ENCODE measurements at places on chromosomes 16 and 17.

DNA sequence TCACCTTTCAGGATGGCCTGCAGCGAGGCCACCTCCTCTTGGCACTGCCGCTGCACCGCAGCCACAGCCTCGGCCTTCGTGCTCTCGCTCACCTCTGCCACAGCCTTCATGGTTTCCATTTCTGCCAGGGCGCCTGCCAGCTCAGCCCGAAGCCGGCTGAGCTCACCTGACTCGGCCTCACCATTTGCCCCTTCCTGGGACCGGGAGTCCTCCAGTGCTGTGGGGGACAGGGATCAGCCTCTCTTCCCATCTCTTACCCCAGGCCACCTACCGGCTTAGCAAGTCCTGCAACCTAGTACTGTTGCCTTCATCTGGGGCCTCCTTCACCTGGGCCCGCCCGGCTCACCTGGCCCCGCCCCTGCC, 658 bp downstream of the RABEP2 start:
- no peak for DNase-seq

DNA sequence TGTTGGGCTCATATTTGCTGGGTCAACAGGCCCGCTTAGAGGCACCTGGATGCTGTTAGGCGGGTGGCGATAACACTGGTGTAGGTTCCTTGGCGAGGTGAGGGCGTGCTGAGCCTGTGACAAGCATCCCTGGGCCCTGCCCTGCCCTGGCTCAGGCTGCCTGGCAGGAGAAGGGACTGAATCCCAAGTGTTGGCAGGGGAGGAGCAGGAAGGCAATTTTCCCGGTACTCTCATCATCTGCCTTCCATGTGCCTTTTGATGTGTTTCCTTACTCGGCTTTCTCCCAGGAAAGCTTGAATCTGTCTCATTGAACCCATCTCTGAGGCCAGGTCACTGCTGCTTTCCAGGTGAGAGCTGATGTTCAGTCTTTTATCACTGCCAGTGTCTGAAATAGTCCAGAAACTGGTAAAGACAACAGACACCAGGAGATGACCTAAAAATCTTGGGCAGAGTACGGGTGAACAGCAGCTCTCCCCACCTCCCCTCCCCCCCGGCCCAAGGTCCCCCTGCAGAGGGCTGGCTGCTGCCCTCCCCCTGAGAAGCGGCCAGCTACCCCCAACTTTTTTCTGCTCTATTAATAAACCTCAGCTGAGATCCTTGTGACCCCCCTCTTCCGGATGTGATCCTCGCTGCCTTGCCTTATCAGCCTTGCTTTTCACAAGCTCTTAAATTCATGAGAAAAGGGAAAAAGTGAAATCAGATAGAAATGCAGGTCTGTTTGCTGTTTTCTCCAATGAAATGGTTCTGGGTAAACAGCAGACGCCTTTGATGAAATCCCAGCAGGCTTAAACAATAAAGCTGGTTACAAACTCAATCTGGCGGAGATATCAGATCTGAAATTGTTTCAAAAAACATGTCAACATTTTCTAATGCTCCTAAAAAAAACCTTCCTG, 29.0 kb downstream of the RTN4RL1 start:
- no peak for DNase-seq

DNA sequence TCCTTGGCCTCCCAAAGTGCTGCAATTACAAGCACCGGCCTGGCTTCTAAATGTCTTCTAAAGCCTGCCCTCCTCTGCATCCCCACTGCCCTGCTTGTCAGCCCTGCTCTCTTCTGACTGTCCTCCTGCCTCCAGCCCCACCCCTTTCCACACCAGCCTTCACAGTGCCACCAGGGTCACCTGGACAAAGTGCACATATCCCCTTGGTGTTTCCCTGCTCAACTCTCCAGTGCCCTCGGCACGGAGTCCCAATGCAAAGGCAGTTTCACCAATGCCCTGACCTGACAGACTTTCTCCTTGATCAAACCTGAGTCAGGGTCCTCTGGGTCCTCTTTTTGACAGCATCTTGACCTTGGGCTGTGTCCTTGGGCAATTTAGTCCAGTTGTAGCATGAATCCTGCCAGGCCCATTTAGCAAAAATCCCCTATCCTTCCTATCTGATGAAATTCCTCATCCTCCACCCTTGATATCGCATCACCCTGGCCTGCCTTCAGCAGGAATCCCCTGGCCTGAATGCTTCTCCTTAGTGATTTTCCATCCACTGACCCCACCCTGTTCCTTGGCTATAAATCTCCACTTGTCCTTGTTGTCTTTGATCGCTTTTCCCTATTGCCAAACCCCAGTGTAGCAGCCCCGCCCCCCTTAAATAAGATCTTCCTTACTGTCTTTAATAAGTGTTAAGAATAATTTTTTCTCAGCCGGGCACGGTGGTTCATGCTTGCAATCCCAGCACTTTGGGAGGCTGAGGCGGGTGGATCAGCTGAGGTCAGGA, 42.7 kb upstream of the ETV4 start:
- no peak for DNase-seq

DNA sequence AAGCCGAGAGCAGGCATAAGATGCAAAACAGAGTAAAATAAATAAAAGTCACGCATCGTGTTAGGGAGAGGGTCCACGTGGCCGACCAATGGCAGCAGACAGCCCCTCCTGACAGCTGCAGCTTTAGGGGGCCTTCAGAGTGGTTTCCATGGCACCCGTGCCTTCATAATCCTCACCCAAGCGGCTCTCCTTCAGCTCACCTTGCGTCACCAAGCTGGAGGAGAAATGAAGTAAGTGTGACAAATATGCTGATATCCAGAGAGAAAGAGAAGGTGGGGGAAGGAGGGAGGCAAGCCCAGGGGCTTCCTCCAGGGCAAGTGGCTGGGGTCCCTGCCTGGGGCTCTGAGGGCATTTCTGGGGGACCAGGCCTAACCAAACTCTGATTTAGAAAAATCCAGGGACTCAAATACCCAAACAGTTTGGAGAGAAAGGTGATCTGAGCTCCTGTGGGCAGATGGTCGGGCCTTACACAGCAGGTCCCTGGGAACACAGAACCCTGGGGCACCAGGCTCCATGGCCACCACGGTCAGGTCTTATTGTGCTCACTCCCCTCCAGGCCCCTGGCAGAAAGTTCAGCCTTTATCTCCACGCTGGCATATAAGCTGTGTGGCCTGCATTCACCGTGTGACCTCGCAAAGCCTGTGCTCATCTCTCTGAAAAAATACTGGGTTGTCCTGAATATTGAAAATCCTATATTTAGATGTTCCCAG, 80.7 kb upstream of the TNRC6C start:
- DNase-seq, result no peak

DNA sequence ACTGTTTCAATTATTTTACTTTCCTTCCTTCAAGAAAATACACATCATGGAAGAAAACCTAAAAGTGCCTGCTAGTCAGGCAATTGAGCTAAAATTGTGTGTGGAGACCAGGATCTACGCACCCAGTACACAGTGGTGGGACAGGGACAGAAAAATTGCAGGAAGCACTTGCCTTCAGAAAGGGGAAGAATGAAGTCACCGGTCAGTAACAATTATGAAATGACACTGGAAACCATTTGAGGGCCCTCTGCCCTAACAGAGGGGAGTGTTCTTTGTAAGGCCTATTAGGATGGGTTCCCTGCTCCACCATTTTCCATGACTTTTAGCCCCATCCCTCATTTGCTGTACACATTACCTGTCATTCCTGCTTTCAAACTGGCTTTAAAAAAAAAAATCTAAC, 4.5 kb upstream of the PHAF1 start:
- no peak for DNase-seq

DNA sequence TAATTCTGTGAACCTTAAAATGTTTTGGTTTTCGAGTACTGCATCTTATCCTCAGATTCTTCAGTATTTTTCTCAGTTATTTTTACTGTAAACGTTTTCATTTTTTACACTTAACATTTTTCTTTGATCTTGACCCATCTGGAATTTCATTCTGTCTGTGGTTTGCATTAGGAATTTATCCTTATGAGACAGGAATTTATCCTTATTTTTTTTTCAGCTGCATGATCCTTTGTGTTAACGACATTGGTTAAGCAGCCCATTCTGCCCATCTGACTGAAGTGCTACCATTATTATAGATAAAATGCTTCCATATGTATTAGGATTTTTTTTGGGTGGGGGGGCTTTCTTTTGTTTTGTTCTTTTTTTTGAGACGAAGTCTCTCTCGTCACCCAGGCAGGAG, 41.0 kb downstream of the SNX29 start:
- no peak for DNase-seq

- DNase-seq, result no peak
These were observed 23.0 kb downstream of the USP6 start for GRCh38 chr17:5138616-5139457.

- peak; percentile 2 for DNase-seq
These were observed 22.0 kb downstream of the KPNA2 start for GRCh38 chr17:68057531-68057952.

DNA sequence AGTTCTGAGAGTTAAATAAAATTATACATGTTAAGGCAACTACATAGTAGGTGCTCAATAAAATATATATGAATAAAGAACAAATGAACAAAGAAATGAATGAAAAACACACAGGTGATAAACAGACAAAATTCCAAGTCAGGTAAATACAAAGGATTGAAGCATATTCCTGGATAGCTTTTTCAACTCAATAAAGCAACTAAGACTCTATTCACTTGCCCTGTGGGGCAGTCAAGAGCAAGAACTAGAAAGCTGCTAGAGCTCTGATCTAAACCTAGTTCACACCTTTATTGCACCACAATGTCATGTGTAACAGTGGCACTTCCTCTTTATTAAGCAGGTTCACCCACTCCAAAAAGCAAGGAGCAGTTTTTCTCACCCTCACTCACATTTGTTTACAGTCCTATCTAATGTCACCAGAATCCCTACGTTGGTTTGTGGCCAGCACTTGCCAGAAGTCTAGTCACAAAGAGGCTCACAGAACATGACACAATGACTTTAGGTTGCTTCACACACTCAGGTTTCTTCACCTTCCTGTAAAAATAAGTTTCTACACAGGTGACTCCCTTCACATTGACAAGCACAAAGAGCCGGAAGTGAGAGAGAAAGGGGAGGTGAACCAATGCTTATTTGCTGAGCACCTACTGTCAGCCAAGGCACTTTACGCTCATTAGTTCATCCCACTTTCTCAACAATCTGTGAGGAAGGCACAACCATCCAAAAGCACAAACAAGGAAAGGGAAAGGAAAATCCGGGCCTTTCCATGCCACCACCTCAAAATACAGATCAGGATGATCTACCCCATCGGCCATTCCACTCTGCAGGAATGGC, 70.8 kb downstream of the XPO6 start:
- DNase-seq, result no peak

GRCh38 chr17:1931844-1932579, 93.1 kb downstream of the RTN4RL1 start:
- no peak for DNase-seq

GRCh38 chr17:62780951-62781350, 27.2 kb downstream of the MARCHF10 start:
- DNase-seq, result no peak

- DNase-seq, result peak; percentile 62
These were observed 5.5 kb downstream of the GAS2L2 start for GRCh38 chr17:35747540-35748017.

- no peak for DNase-seq
These were observed 7.7 kb upstream of the CIBAR2 start for GRCh38 chr16:85120006-85120340.

DNA sequence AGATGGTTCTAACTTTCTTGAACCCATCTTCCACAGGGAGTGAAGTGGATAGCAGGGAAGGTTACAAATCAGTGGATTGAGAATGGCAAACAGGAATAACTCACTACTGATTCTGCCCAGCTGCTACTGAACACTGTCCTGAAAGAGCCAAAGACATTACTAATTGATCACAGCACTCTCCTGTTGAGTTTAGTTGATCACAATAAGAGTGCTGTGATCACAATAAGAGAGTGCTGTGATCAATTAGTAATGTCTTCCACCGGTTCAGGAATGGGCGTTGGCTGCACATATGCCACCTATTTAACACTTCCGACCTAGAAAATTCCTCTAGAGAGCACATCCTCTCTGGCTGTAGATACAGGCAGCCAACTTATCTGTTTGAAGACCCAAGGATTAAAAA, 11.4 kb downstream of the CFAP97D1 start:
- DNase-seq, result no peak

DNA sequence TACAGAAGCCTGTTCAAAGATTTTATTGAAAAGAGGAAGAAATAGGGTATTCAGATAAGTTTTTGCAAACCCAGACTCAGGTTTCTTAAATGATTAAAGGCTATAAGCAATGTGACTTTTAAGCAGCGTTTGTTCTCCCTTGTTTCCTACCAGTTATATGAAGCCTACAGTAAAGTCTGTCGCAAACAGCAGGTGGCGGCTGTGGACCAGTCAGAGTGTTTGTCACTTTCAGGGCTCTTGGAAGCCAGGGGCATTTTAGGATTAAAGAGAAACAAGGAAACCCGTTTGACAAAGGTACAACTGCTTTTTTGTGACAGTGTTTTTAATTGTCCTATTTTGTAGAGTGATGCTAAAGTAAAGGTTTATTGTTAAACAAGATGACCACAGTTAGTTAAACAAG, 7.7 kb upstream of the RARA start:
- DNase-seq, result no peak

DNA sequence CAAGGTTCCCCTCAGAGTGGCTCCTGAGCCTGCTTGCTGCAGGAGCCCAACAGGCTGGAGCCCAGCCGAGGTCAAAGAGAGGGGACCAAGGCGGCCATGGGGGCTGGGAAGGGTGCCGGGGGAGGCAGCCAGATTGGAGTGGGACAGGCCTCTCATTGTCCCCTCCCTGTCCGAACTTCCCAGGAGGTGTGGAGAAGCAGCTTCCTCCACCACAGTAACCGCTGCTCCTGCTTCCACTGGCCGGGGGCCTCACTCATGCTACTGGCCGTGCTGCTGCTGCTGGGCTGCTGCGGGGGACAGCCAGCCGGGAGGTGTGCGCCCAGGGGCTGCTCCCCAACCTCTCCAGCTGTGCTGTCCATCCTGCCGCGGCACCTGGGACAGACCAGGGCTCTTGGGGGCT, 29.3 kb downstream of the TMEM94 start:
- DNase-seq, result no peak

GRCh38 chr16:50674831-50675230, 6.3 kb downstream of the SNX20 start:
- no peak for DNase-seq

GRCh38 chr16:66661210-66661560, 35.4 kb downstream of the CMTM4 start:
- no peak for DNase-seq

All from activated naive CD4-positive, alpha-beta T cell (primary cell).